Sigmoid colon (tissue), 7 donors: ENCODE measurements at places on chromosomes 5 and 9. TPM values are rescaled to one million over a fixed set of nuclear protein-coding genes. Genes with fewer than 3 reads are reported as not detected.

- no peak for DNase-seq
Observed at GRCh38 chr5:139262059-139262741, 31.3 kb upstream of the MATR3 start.

- DNase-seq, result no peak
Observed at GRCh38 chr9:70510157-70510770, 95.8 kb upstream of the KLF9 start.

DNA sequence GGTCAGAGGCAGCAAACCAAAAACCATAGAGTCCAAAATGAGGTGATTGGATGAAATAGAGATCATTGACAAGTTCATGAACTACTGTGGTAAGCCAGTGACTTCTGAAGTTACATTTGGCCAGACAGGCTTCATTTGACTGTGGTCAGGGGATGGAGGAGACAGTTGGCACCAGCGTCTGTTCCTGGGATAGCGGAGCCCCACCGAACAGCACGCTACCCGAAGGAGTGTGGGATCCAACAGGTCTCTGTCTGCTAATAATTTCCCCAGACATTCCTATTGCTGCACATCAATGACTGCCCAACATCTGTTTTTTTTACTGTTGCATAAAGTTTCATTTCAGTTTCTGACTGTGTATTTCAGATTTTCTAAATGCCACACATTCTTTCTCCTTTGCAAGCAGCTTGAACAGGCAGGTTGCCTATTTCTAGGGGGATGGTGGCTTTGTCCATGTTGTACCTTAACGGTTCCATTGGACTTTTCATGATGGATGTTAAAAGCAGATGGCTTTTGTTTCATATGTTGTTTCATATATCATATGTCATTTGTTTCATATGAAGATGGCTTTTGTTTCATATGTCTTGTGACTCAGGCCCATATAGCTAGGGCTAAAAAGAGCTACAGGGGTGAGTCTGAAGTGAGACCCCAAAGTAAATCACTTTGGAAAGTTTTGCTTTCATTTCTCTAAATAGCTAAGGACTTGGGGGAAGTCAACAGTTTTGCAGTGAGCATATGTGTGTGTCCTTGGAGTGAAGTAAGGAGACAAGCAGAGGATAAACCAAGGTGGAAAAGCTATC, 180.8 kb downstream of the GOLPH3 start:
- DNase-seq, result no peak

Gene NREP
- 17.0 TPM for total RNA-seq

GRCh38 chr9:29659014-29659413, 2085.7 kb upstream of the C9orf72 start:
- no peak for DNase-seq

DNA sequence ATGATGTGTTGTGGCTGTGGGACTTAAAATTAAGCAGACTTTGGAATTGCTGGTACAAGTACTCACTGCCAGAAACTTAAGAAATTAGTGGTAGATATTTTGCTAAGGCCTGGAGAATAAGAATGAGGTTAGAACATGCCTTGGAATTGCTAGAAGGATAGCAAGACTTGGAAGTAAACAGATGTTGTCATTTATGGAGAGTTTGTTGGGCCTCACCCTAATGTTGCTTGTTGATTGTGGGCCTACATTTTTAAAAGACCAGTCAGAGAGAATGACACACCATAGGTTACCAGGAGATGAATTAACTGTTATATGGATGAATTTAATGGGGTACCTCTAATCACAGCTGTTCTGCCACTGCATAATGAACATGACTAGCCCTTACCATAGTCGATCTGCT, 120.1 kb upstream of the GAS1 start:
- DNase-seq, result no peak

GRCh38 chr5:43663916-43664315, 60.9 kb downstream of the NNT start:
- DNase-seq, result no peak

Gene GRXCR2
- total RNA-seq, result not detected

DNA sequence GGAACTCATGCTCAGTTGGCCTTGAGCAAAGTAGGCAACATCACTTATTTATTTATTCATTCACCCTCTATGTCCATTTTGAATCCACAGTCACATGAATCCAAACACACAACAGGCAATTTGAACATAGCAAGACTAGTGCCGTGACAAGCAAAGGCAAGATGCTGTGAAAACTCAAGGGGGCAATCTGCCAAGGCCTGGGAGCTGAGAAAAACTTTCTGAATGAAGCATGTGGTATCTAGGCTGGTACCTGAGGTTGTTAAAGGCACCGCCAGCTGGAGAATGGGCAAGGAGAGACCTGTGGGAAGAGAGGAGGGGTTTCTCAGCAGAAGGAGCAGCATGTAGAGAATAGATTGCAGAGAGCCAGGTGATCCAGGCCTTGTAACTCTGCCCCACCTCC, 98.3 kb upstream of the ATP10B start:
- no peak for DNase-seq

DNA sequence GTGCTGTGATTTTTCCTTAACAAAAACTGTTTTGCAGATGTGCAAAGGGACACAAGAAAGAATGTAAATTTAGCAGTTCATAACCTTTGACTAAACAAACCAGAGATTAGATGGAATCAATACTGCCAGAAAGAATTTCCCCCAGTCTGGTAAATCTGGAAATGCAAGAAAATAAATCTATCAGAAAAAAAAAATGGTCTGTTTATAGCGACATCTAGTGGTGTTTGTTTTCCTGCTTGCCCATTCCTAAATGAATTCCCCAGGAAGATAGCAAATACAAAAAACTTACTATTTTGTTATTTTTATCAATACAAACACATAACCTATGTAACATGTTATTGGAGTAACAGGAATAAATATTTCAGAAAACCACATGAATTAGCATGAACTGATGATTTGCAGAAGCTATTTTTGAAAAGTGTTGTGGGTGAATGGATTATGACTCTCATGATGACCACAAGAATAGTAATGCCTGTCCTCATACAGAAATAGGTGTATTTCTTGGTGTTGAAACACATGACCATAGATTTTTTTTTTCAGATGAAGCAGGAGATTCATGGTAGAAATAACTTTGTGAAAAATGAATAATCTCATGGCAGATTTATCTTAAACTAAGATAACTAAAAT, 1703.8 kb downstream of the MAT2B start:
- no peak for DNase-seq

Gene C6
- total RNA-seq, result 5.0 TPM

Gene CCDC171
- total RNA-seq, result 3.0 TPM

- DNase-seq, result no peak
Observed at GRCh38 chr9:72751541-72751940, 201.3 kb downstream of the ALDH1A1 start.
